ENCODE measurements at places on chromosomes 13 and 19. TPM values are rescaled to one million over a fixed set of nuclear protein-coding genes. Genes with fewer than 3 reads are reported as not detected.

DNA sequence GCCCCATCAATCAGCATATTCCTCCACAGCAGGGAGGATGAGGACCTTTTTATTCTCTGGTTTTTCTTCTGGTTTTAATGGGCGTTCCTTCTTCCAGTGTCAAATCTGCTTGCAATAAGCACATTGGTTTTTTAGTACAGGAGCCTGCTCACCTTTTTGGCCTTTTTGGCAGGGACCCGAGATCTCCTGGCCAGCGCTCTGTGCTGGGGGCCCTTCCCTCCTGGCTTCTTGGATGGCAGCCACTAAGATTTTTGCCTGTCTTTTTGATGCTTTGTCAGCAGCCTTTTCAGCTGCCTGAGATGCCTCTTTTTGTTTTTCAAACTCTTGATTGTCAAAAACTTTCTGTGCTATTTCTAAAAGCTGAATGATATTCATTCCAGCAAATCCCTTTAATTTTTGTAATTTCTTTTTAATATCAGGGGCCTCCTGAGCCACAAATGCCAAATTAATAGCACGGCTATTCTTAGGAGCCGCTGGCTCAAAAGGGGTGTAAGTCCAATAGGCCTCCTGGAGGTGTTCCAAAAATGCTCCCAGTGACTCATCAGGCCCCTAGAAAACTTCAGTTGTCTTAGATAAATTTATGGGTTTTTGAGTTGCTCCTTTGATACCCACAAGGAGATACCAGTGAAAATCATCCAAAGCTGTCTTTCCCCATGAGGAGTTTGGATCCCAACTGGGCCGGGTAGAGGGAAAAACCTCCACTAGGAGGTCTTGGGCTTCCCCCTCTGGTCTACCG lies 73.0 kb downstream of the ZNF100 start:
- no peaks in the 10 kb centered on the region for H3K4me1 ChIP-seq
- H3K4me3 ChIP-seq, result no peak overlapping the region
- no peak overlapping the region for H3K27ac ChIP-seq
- no peaks in the 10 kb centered on the region for H3K27me3 ChIP-seq
- no peak for DNase-seq

GRCh38 chr13:34006011-34006410 lies 188.1 kb downstream of the RFC3 start:
- no peaks in the 10 kb centered on the region for H3K27me3 ChIP-seq
- no peak for DNase-seq
- no peaks in the 10 kb centered on the region for H3K4me1 ChIP-seq

GRCh38 chr13:45691667-45692066 lies 10.5 kb upstream of the CBY2 start:
- no peak overlapping the region for H3K4me3 ChIP-seq
- H3K27ac ChIP-seq, result no peak overlapping the region
- H3K27me3 ChIP-seq, result no peaks in the 10 kb centered on the region
- no peak for DNase-seq
- no peaks in the 10 kb centered on the region for H3K4me1 ChIP-seq

- DNase-seq, result no peak
- no peaks in the 10 kb centered on the region for H3K27me3 ChIP-seq
- no peak overlapping the region for H3K27ac ChIP-seq
- no peaks in the 10 kb centered on the region for H3K4me1 ChIP-seq
- no peak overlapping the region for H3K4me3 ChIP-seq
- no peaks in the 10 kb centered on the region for H3K36me3 ChIP-seq
These were observed 41.7 kb upstream of the ZNF91 start for GRCh38 chr19:23436944-23437343.

The KLK10 gene
- polyA plus RNA-seq, result 0.67 TPM

The TUBA3C gene
- not detected for polyA plus RNA-seq

- DNase-seq, result no peak
- H3K4me3 ChIP-seq, result no peak overlapping the region
- H3K27ac ChIP-seq, result no peak overlapping the region
- H3K27me3 ChIP-seq, result no peaks in the 10 kb centered on the region
These were observed 23.0 kb downstream of the PAN3 start for GRCh38 chr13:28161370-28161769.

- H3K27me3 ChIP-seq, result no peaks in the 10 kb centered on the region
- H3K4me3 ChIP-seq, result no peak overlapping the region
- peak; percentile 48 for DNase-seq
- H3K4me1 ChIP-seq, result peaks cover 11% of the 10 kb centered on the region
- no peak overlapping the region for H3K27ac ChIP-seq
These were observed 121.3 kb downstream of the COL4A1 start for GRCh38 chr13:110185696-110186095.

The FCGBP gene
- 90.1 TPM for polyA plus RNA-seq

GRCh38 chr13:51520524-51520923 lies 63.7 kb upstream of the WDFY2 start:
- no peaks in the 10 kb centered on the region for H3K36me3 ChIP-seq
- H3K4me1 ChIP-seq, result peaks cover 6% of the 10 kb centered on the region
- DNase-seq, result no peak
- no peak overlapping the region for H3K4me3 ChIP-seq
- H3K27me3 ChIP-seq, result no peaks in the 10 kb centered on the region
- H3K27ac ChIP-seq, result no peak overlapping the region

DNA sequence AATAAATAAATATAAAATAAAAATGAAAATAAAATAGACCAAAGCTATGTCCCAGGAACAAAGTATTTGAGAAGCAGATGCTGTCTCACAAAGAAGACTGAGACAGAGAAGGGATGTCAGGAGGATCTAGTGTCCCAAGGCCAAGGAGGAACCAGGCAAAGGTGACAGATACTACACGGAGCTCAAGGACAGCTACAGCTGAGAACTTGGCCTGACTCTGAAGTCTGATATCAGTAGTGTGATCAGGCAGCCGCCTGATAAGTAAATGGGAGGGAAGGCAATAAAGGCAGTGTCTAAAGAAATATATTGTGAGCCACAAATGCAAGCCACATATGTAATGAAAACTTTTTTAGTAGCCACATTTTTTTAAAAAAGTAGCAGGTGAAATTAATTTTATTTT lies 20.4 kb upstream of the NANOS3 start:
- no peak overlapping the region for H3K27ac ChIP-seq
- H3K4me1 ChIP-seq, result no peaks in the 10 kb centered on the region
- H3K4me3 ChIP-seq, result no peak overlapping the region
- DNase-seq, result no peak

GRCh38 chr19:31348481-31349159 lies 616 bp downstream of the TSHZ3 start:
- H3K36me3 ChIP-seq, result no peaks in the 10 kb centered on the region
- no peaks in the 10 kb centered on the region for H3K27me3 ChIP-seq
- H3K27ac ChIP-seq, result peak overlapping the region; percentile 99
- H3K4me1 ChIP-seq, result peaks cover 54% of the 10 kb centered on the region
- peak; percentile 79 for DNase-seq

The RFPL4A gene
- not detected for polyA plus RNA-seq

DNA sequence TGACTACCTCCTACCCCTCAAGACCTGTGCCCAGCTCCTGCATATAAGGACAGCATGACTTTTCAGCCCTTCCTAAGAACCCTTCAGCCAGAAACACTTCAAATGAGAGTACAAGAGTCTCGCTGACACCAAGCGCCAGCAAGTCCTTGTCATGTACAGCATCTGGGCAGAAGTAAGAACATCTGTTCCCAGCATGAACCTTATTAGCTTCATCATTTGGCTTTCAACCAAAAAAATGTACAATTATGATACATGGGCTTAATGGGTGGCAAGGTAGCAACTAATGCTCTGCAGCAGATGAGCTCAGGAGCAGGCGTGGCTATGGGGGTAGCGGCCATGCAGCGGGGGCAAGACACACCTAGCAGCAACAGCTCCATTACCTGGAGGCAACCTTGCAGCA lies 487.6 kb downstream of the COG6 start:
- no peak overlapping the region for H3K4me3 ChIP-seq
- no peaks in the 10 kb centered on the region for H3K27me3 ChIP-seq
- DNase-seq, result no peak
- H3K36me3 ChIP-seq, result no peaks in the 10 kb centered on the region
- no peak overlapping the region for H3K27ac ChIP-seq

The WASF3 gene
- polyA plus RNA-seq, result 4.8 TPM

GRCh38 chr19:18912933-18913332 lies 6.3 kb downstream of the COPE start:
- DNase-seq, result no peak
- H3K27ac ChIP-seq, result no peak overlapping the region
- no peaks in the 10 kb centered on the region for H3K36me3 ChIP-seq
- no peak overlapping the region for H3K4me3 ChIP-seq
- H3K27me3 ChIP-seq, result no peaks in the 10 kb centered on the region

The ALOX5AP gene
- 65.0 TPM for polyA plus RNA-seq

GRCh38 chr13:39016787-39017186 lies 21.1 kb downstream of the PROSER1 start:
- no peak overlapping the region for H3K4me3 ChIP-seq
- no peaks in the 10 kb centered on the region for H3K27me3 ChIP-seq
- H3K27ac ChIP-seq, result no peak overlapping the region
- peaks cover 82% of the 10 kb centered on the region for H3K36me3 ChIP-seq
- H3K4me1 ChIP-seq, result no peaks in the 10 kb centered on the region

The ADAMTSL5 gene
- polyA plus RNA-seq, result 1.6 TPM

The FUT3 gene
- polyA plus RNA-seq, result 24.6 TPM

DNA sequence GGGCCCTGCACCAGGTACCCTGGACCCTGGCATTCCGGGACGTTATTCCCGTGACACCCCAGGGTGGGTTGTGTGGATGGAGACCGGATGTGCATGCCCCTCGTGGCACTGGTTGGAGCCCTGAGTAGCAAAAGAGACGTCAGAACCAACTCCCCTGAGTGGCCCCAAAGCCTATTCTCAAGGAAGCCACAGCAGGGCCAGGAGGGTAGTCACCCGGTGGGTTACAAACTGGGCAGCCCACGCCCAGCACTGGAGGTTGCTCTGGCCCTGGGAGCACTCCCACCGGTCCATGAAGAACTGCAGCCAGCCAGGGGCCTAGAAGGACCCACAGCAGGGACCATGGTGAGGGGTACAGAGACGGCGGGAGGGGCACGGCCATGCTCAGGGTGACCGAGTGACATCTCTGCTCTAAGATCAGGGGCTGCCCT lies 7.5 kb downstream of the KLF16 start:
- peak overlapping the region; percentile 84 for H3K27ac ChIP-seq
- H3K27me3 ChIP-seq, result peaks cover 4% of the 10 kb centered on the region
- DNase-seq, result no peak
- peak overlapping the region; percentile 51 for H3K4me3 ChIP-seq
- H3K4me1 ChIP-seq, result peaks cover 74% of the 10 kb centered on the region
- no peaks in the 10 kb centered on the region for H3K36me3 ChIP-seq

- H3K4me1 ChIP-seq, result no peaks in the 10 kb centered on the region
- H3K27me3 ChIP-seq, result no peaks in the 10 kb centered on the region
- DNase-seq, result no peak
- no peak overlapping the region for H3K27ac ChIP-seq
- no peaks in the 10 kb centered on the region for H3K36me3 ChIP-seq
- H3K4me3 ChIP-seq, result no peak overlapping the region
These were observed 68.4 kb upstream of the C13orf46 start for GRCh38 chr13:114042066-114042815.

GRCh38 chr19:55391702-55392615 lies 6.2 kb downstream of the RPL28 start:
- no peak overlapping the region for H3K4me3 ChIP-seq
- DNase-seq, result no peak
- peaks cover 32% of the 10 kb centered on the region for H3K4me1 ChIP-seq
- no peak overlapping the region for H3K27ac ChIP-seq

GRCh38 chr19:39415111-39416046 lies 2.9 kb downstream of the PLEKHG2 start:
- DNase-seq, result peak; percentile 74
- H3K4me3 ChIP-seq, result peak overlapping the region; percentile 99
- peaks cover 59% of the 10 kb centered on the region for H3K4me1 ChIP-seq
- peak overlapping the region; percentile 100 for H3K27ac ChIP-seq

- no peak for DNase-seq
- no peaks in the 10 kb centered on the region for H3K36me3 ChIP-seq
- H3K27me3 ChIP-seq, result peaks cover 7% of the 10 kb centered on the region
- no peak within 1 kb of the TSS for H3K4me3 ChIP-seq
These were observed at the start of gene KIR2DL4 for GRCh38 chr19:54803410-54803809. TSS of gene KIR2DL4 (plus strand) at chr19:54803610. CDS start at chr19:54803652, 42 bp downstream.

GRCh38 chr13:98822225-98822606 lies 69.7 kb upstream of the SLC15A1 start:
- peak overlapping the region; percentile 11 for H3K27ac ChIP-seq
- no peak for DNase-seq
- no peak overlapping the region for H3K4me3 ChIP-seq
- H3K27me3 ChIP-seq, result no peaks in the 10 kb centered on the region

- H3K36me3 ChIP-seq, result no peaks in the 10 kb centered on the region
- H3K4me3 ChIP-seq, result no peak overlapping the region
- H3K4me1 ChIP-seq, result no peaks in the 10 kb centered on the region
- no peaks in the 10 kb centered on the region for H3K27me3 ChIP-seq
- H3K27ac ChIP-seq, result no peak overlapping the region
- DNase-seq, result no peak
These were observed 268.7 kb downstream of the NHLRC3 start for GRCh38 chr13:39306639-39307589.

GRCh38 chr13:91304741-91305140 lies 42.7 kb upstream of the MIR17HG start:
- no peak overlapping the region for H3K27ac ChIP-seq
- no peak overlapping the region for H3K4me3 ChIP-seq
- no peaks in the 10 kb centered on the region for H3K36me3 ChIP-seq
- H3K4me1 ChIP-seq, result no peaks in the 10 kb centered on the region
- DNase-seq, result no peak

GRCh38 chr13:45132369-45133064 lies 12.2 kb downstream of the GTF2F2 start:
- no peak overlapping the region for H3K27ac ChIP-seq
- no peak overlapping the region for H3K4me3 ChIP-seq
- DNase-seq, result no peak
- H3K36me3 ChIP-seq, result no peaks in the 10 kb centered on the region
- H3K27me3 ChIP-seq, result no peaks in the 10 kb centered on the region

The SIGLEC12 gene
- polyA plus RNA-seq, result 11.6 TPM

DNA sequence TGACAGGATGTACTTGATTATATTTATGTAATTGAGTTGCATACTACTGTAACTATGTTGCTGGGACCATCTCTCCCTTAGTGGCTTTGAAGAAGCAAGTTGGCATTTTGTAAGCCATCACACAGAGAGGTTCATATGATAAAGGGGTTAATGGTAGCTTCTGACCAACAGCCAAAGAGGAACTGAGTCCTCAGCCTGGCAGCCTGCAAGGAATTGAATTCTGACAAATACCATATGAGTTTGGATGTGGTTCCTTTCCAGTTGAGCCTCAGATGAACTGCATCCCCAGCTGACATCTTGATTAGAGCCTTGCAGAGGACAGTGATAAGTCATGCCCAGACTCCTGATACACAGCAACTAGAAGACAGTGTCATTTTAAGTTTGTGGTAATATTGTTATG lies 8.6 kb upstream of the MYCBP2 start:
- no peaks in the 10 kb centered on the region for H3K27me3 ChIP-seq
- H3K27ac ChIP-seq, result no peak overlapping the region
- no peaks in the 10 kb centered on the region for H3K36me3 ChIP-seq
- no peak for DNase-seq

DNA sequence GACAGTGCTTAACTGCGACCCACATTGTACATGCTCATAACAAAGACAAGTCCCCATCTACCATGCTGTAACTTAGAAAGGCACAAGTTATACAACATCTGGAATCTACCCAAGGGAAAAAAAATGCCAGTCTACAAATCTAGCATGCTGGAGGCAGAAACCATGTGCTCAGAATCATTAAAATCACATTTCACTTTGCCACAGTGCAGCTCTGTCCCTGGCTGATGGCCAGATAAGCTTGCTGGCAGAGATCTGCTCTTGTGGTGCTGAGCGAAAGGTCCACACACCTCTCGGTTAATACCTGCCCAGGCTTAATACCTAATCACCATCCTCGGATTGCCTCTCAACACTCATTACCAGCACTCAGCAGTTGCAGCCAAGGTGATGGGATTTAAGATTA lies 74.1 kb upstream of the UQCRFS1 start:
- no peak for DNase-seq
- H3K36me3 ChIP-seq, result no peaks in the 10 kb centered on the region
- no peaks in the 10 kb centered on the region for H3K27me3 ChIP-seq
- H3K4me3 ChIP-seq, result no peak overlapping the region
- H3K27ac ChIP-seq, result no peak overlapping the region

The CCDC8 gene
- 1.9 TPM for polyA plus RNA-seq

The ZAR1L gene
- polyA plus RNA-seq, result not detected

Data from sigmoid colon (tissue), 7 donors.